Left renal pelvis (tissue), 4 donors: ENCODE measurements at places on chromosomes 6 and 20. TPM values are rescaled to one million over a fixed set of nuclear protein-coding genes. Genes with fewer than 3 reads are reported as not detected.

The COX4I2 gene
- polyA plus RNA-seq = 1.6 TPM

The PLEKHG1 gene
- 45.2 TPM for polyA plus RNA-seq

The HLA-DQA1 gene
- 3.8 TPM for polyA plus RNA-seq

The CENPQ gene
- polyA plus RNA-seq = 14.2 TPM

- DNase-seq = no peak
These were observed 327.3 kb downstream of the THBS2 start for GRCh38 chr6:168926306-168926705.

- no peak for DNase-seq
These were observed 16.0 kb downstream of the ECT2L start for GRCh38 chr6:138811866-138812265.

- no peak for DNase-seq
These were observed 1.9 kb downstream of the SLC22A16 start for GRCh38 chr6:110474500-110474899.

DNA sequence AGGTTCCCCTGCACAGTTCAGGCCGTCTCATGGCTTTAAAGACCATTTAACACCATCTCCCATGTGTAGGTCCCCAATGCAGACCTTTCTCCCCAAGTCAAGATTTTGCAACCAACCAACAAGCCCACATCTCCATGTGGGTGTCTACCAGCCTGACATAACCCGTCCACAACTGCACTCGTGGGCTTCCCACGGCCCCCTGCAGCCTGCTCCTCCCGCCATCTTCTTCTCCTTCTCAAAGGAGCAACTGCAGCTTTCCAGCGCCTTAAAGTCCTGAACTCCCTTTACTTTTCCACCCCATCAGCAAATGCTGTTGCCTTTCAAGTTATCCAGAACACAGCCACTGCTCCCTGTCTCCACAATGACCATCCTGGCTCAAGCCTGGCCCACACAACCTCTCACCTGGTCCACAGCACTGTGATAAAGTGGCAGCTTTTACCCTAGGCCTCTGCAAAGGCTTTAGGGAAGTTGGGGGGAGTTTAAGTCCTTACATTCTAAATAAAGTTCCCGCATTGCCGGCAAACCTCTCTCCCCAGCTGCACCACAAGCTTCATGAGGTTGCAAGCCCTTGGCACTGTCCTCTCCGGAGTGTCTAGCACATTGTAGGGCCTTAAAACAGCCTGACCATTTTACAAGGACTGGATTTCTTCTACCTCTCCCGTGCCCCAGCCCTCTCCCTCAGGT is 140.5 kb downstream of the PREX1 start:
- DNase-seq = no peak

- DNase-seq = no peak
These were observed 92.9 kb upstream of the BHLHE23 start for GRCh38 chr20:63099456-63100173.

- no peak for DNase-seq
These were observed 90.5 kb upstream of the HEY2 start for GRCh38 chr6:125658759-125659431.

DNA sequence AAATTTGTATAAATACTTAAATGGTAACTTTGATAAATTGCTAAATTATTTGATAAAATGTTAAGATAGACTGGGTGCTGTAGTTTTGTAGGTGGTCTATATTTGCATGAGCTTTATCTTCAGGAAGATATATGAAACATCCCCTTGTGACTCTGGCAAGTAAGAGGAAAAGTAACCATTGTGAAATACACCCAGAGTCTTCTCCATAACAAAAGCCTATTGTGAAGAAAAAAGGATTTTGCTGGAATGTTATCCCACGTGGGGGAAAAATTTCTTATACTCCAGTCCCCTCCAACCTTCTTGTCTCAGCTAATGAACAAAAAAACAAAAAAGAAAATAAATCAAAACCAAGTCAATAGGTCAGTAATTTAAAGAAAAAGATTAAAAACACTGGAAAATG is 600.7 kb downstream of the HDGFL1 start:
- no peak for DNase-seq
